Inflammatory macrophage treated with lipopolysaccharide for 4 hours (primary cell): ENCODE measurements at places on chromosomes 11 and 22.
A peak's percentile ranks its signal among the peaks of the same experiment; 100 is the strongest.

GRCh38 chr22:32804531-32805360 lies 3.2 kb downstream of the TIMP3 start:
- no peak for DNase-seq

- DNase-seq, result no peak
These were observed 13.0 kb downstream of the GLB1L3 start for GRCh38 chr11:134289167-134289566.

DNA sequence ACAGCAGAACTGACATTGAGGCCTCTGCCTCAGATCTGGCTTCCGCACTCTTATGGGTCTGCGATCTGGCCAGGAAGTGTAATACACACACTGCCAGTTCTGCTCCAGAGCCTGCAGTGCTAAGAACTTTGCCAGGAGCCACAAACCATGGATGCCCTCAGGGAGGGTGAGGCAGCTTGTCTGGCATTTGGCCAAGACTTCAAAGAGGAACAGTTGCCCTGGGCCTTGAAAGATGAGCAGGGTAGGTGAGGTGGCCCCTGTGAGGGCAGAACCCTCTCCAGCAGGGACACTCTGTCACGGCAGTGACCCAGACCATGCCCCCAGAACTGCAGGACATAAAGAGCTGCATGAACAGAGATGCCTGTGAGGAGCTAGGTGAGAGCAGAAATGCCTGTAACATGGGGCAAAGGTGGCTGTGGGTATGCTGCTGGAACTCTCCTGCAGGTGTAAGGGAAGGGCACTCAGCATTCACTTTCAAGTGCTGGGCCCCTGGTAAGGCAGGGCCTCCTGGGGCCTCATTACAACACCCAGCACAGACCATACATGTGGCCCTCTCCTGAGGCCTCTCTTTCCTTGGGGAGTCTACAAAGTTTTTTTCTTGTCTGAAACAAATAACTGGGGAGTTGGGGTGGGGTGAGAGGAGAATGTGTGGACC lies 47.3 kb downstream of the NEU3 start:
- no peak for DNase-seq

GRCh38 chr11:76744186-76745043 lies 38.7 kb upstream of the TSKU start:
- DNase-seq, result peak; percentile 88

DNA sequence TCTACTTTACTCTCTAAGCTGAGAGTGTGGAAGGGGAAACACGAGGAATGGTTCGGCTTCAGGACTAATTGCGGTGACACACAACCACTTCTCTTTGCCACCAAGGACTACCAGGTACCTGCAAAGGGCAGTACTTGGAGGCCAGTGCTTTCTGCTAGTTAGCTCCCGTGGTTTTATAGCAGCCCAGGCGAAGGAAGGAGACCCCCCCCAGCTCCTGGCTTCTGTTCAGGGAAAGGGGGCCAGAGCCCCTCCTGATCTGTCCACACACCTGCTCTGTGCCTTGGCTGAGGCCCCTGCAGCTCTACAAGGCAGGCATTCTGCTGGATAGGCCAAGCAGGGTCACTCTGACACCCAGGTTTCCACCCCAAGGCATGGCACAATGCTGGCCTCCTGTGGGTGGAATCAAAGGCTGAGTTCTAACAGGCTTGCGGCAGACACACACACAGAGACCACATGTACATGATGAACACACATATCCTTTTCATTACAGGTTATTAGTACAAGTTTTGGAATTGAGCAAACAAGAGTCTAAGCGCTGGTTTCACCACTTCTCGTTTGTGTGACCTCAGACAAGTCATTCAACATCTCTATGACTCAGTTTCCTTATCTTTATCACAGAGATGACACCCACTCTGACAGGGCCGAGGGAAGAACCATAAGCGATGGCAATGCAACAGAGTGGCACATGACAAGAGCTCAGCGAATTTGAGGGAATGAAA lies 7.5 kb downstream of the SERPIND1 start:
- peak; percentile 92 for DNase-seq

- DNase-seq, result no peak
These were observed 13.7 kb upstream of the GNB1L start for GRCh38 chr22:19868333-19868732.

DNA sequence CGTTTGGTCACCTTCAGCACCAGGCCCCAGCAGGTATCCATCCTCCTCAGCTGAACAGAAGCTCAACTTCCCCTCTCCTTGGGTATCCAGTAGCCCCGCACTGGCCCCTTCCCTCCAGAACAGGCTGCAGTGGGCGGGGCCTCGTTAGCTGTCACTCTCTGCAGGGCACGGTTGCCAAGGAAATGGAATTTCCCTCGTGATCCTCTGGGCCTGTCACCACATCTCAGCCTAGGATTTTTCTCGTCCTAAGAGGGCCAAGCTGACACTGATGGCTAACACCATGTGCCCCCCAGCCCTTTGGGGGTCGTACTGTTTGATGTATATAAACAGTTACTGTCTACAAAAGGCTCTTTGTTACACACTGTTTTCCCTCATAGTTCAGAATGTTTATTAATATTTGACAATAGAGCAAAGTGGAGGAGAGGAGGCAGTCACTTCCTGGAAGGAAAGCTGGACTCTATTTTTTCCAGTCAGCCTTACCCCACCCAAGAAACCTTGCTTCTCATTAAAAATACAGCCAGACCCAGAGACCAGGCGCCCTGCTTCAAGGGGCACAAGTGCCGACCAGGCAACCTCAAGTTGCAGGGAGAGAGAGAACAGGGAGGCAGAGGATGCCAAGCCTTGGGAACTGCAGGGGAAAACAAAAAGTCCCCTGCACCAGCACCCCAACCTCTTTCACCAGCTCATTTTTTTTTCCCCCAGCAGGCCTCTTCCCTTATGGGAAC lies 44.5 kb downstream of the FEZ1 start:
- DNase-seq, result peak; percentile 29

GRCh38 chr11:116960930-116961329 lies 123.5 kb upstream of the APOA1 start:
- no peak for DNase-seq

DNA sequence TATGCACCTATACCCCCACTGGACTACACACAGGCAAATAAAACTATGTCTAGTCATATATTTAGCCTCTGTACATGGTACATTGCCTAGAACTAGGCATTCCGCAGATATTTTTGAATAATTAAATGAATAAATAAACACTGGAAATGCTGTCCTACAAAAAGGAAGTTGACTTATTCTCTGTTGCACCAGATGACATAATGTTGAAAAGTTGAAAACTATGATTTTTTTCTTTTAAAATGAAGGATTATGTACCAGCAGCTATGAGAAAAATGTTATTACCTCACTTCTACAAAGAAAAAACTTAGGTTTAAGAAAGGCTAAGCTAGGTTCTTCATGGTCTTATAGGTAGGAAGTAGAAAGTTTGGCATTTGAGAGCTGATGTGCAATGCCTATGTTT lies 856.6 kb downstream of the METTL15 start:
- DNase-seq, result no peak

DNA sequence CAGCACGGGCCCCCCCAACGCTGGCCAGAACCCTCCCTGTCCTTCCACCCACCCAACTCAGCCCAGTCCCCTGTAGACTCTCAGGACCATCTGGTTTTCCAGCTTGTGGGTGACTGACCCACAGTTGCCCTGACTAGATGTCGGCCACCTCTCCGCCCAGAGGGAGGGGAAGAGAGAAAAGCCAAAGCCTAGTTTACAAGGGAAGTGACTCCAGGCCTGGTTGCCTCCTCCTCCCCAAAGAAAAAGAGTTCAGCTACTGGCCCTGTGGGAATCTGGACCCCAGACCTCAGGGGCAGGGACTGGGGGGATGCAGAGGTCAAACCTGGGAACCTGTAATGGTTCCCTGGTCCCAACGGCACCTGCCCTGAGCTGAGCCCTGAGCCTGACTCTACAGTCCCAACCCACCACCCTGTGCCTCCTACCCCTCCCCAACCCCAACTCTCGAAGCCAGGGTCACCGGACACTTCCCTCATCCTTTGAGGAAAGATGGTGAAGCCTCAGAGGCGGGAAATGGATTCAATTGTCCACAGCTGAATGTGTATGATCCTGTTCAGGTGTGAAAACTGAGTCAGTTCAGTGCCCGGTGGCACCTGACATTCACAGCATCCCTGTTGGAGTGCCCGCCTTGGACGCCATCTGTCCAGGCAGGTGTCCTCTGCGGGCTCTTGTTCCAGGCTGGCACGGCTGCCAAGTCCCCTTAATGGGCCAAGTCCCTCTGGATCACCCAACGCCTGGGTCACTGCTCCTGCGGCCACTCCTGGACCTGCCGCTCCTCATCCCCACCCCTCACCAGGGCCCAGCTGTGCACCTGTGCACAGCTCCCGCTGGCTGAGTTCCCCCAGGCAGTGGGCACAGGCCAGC lies 21.0 kb upstream of the WNT7B start:
- DNase-seq, result peak; percentile 51

DNA sequence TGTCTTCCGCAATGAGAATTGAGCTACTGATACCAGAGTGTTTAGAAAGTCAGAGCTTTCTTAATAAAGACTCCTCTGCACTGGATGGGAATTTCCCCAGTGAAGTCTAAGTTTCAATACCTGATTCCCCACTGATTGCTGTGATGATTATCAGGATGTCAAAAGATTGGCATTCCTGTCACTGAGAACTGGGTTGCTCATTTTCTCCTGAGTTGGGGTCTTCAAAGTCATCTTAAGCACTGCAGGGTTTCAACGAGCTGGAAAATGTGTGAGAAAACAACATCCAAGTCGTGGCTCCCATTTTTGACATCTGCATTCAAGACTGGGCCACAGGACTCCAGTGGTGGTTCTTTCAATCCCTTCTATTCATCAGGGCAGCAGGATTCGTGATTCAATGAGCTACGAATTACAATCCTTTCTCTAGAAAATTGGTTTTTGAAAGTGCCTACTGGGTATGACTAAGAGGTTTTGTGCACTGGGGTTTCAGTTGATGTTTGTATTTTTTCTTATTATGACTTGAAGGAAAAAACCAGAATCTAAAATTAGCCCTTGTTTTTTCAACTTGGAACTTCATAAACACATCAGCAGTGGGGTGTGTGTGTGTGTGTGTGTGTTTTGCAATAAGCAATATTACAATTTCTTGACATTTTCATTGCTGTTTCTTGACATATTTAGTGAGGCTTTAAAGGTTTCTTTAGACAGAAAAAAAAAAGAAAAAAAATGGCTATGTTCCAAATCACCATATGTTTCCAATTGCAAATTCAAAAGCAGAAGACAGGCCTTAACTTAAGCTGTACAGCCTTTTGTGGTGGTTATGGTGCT lies 233.0 kb downstream of the FAM76B start:
- DNase-seq, result peak; percentile 80
